ENCODE measurements at places on chromosomes 6 and 20.

- DNase-seq = no peak
These were observed 735.7 kb downstream of the QKI start for GRCh38 chr6:164150232-164150631.

DNA sequence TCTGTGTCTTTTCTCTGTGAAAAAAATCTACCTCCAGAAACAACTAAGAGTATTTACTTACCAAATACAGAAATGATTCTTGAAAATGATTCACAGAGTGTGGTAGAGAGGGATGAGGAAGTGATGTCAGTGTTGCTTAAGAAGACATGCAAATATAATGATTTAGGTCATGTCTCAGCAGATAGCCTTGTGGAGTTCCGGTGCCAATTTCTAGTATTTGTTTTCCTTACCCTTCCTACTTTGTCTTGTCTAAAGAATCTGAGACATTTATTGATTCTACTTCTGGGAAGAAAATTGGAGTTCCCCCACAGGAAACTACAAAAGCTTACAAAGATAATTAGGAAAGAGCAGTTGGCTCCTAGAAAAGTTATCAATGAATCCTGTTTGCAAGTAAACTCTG is 68.8 kb downstream of the GJA1 start:
- DNase-seq = no peak

DNA sequence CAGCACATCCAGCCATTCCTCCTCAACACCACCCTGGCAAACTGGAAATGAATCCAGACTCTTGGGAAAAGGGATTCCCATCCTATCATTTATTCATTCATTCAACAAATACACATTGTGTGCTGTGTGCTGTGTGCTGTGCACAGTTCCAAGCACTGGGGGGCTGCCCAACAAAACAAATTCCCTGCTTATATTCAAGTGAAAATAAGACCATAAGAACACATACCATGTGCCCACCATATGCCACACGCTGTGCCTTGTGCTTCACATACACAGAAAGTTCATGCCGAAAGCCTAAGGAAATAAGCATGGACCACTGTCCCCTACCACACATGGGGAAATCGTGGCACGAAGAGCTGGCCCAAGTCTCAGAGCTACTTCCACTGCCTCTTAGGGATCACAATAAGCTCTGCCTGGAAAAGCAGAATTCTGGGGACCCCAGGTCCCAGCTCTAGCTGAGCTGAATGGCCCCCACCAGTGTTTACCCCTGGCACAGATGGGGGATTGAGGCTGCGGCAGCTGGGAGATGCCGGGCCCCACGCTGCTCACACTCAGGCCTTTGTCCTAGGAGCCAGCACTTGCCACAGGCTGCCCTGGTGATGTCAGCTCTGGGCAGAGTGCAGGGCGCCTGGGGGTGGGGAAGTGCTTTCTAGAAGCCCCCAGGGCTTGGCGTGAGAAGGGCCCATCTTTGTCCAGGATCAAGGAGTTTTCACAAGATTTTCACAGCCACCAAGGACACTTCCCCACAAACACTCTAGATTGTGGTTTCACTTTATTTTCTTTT is 99.6 kb downstream of the PREX1 start:
- DNase-seq = peak; percentile 74

GRCh38 chr6:52858416-52858815 is 17.8 kb upstream of the GSTA5 start:
- no peak for DNase-seq

GRCh38 chr6:89180971-89181370 is 35.1 kb downstream of the PM20D2 start:
- DNase-seq = no peak

Measured in anterior cingulate cortex (tissue), 58 donors.